ENCODE measurements at places on chromosomes 4 and X.

GRCh38 chrX:15435836-15436619 lies 51.8 kb upstream of the VEGFD start:
- DNase-seq = peak; percentile 68

GRCh38 chrX:37818031-37818430 lies 29.3 kb downstream of the DYNLT3 start:
- no peak for DNase-seq

- DNase-seq = peak; percentile 83
Measured at GRCh38 chr4:7811536-7812191, 128.0 kb downstream of the AFAP1 start.

GRCh38 chr4:113665036-113665435 lies 96.5 kb downstream of the CAMK2D start:
- DNase-seq = no peak

DNA sequence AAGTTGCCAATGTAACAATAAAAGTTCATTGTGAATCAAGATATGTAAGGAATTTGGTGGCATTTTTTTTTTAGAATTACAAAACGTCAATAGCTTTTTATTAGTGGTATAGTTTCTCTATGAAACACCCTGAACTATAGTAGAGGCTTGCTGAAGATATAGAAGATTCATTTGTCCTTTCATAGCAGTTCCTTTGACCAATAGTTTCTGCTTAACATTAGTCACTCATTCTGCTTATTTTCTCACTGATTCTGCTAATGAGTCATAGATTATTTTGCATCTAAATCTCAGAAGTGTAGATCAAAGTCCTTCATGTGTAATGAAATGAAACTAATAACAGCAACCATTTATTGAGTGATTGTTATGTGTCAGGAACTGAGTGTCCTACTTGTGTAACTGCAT lies 205.0 kb upstream of the TET2 start:
- no peak for DNase-seq

DNA sequence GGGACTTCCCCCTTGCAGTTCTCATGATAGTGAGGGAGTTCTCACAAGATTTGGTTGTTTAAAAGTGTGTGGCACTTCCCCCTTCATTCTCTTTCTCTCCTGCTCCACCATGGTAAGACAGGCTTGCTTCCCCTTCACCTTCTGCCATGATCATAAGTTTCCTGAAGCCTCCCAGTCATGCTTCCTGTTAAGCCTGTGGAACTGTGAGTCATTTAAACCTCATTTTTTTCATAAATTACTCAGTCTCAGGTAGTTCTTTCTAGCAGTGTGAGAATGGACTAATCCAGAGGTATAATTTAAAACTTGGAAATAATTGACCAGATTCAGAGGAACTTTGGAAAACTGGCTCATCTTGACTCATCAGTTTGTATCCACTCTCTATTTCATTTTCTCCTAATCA lies 129.0 kb downstream of the TMEM47 start:
- DNase-seq = no peak

DNA sequence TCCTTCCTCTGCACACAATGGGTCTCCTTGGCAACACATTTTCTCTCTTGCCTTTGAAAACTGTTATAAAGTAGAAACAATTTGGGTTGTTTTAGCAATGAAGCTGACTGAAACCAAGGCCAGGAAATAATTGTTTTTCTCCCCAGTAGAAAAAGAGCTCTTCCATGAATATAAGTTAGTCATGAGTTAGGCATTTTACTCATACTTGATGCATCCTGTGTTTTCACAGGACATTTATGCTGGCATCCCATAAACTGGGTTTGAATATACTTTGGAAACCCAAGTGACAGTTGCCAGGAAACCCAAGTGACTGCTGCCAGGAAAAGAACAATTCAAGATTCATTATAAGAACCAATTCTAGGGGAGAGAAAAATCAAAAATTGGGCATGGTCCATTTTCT lies 128.6 kb upstream of the NPY2R start:
- DNase-seq = peak; percentile 6

DNA sequence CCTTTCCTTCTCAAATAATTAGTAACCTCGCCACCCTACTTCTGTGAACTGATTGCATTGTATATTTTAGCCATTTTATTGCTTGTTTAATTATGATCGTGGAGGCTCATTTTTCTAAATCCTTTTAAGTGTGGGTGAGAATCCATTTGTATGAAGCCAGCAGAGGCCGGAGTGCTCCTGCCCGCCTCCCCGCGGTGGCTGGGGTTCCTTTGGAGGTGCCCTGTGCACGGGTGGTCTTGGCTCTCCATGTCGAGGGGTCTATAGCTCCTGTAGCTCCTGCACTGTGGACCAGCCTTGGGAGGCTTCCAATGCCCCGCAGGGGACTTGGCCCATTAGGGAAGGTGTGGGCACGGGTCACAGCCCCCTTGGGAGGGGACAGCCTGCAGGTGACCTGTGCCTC lies 15.0 kb downstream of the UVSSA start:
- DNase-seq = no peak

- DNase-seq = no peak
Measured at GRCh38 chr4:8560265-8561047, 19.7 kb upstream of the GPR78 start.

DNA sequence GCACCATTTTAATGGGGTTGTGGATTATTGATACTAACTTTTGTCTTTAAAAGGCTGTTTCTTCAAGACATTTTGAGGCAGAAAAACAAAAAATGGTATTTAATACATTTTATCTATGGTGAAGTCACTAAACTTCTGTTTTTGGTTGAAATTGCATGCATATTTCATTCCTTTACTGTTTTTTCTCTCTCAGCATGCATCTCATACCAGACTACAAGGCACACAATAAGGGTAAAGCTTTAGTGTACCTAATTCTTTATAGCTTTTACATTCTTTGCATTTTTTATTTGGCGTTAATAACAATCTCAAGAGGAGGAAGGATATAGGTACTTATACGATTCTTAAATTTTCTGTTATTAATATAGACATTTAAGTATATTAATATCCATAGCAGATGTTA lies 151.0 kb upstream of the DKK2 start:
- DNase-seq = no peak

DNA sequence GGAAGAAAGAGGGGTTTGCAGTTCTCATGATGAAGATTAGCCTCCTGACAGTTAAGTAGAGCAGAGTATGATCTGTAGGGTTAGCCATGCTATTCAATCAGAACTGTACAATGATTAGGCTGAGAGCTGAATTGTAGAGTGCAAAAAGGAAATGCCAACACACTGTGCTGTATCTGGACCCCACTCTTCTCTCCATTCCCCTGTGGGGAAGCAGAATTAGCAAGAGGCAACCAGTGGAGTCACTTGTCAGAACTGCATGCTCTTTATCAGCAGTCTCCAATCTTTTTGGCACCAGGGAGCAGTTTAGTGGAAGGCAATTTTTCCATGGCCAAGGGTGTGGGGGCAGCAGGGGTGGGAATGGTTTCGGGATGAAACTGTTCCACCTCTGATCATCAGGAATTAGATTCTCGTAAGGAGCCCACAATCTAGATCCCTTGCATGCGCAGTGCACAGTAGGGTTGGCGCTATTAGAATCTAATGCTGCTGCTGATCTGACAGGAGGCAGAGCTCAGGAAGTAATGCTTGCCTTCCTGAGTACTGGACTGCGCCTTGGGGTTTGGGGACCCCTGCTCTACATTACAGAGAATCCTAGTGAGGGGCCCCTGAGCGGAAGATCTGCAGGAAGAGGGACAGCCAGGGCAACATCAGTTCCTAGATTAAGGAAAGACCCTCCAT lies 19.4 kb downstream of the TBC1D9 start:
- no peak for DNase-seq

- no peak for DNase-seq
Measured at GRCh38 chr4:89137695-89138094, 26.4 kb downstream of the TIGD2 start.

DNA sequence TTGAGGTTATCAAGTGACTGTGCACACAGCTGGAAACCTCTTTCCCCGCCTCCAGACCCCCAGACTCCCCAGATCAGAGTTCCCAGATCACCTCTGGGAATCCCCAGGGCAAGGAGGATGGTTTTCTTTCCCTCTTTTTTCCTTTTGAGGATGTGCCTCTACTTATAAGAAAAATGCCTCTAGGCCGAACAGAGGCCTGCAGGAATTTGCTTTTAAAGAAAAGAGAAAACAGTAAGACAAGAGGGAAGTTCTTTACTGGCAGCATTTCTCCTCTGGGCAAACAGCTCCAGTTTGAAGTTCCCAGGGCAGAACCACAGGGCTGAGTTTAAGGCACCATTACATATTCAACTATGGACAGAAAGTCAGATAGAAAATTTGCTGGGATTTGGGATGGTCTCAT lies 837.9 kb upstream of the LCORL start:
- DNase-seq = no peak

- DNase-seq = no peak
Measured at GRCh38 chr4:178453057-178453456, 1010.8 kb upstream of the AGA start.

- DNase-seq = no peak
Measured at GRCh38 chr4:124596816-124597215, 115.7 kb downstream of the ANKRD50 start.

GRCh38 chr4:150874338-150875226 lies 140.5 kb downstream of the LRBA start:
- DNase-seq = no peak

DNA sequence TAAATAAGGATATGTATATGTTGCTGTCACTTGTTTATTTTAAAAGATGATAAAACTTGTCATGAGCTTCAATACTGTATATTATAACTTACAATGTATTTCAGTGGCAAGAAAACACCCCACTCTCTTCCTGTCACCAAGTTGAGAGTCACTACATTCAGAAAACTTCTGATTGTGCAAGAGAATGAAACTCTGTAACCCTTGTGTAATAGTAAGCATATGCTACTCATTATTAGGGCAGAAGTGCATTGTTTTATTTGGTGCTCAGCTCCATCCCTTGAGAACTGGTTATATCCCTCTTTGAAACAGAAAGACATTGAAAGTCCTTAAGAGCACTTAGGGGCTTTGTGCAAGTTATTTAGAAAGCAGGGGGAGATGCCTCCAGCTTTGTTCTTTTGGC lies 594.5 kb downstream of the ARAP2 start:
- no peak for DNase-seq

- DNase-seq = no peak
Measured at GRCh38 chr4:6516281-6516680, 43.9 kb upstream of the PPP2R2C start.

DNA sequence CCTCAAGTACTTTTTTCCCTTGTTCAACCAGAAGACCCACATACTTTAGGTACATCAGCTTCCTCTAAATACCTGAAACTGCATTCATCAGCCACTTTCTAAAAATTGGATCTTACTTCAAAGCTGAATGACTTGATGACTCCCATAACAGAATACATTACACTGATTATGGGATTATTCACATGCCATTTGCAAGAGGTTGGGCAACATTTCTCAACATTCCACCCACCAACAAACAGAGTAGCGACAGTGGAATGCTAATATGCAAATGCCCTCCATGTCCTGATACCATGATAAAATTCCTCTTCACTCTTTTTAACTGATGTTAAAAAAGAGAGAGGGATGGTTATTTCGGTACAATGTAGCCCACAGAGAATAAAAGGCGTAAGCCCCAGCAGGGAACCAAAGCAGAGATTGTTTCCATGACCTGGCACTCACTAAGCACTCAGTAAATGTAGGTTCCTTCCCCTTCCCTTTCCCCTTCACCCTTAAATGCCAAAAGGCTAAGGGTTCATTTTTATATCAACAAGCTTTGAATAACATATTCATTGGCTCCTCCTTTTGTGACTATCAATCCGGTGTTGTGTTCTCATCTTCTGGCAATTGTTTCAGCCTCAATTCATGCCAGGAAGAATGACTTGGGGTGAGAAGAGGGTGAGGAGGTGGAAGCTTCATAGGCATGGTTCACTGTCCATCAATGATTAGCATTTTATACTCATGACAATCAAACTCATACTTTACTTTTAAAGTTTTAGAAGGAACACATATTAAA lies 317.2 kb downstream of the DHX15 start:
- DNase-seq = peak; percentile 71

GRCh38 chrX:29071525-29072320 lies 484.5 kb downstream of the IL1RAPL1 start:
- DNase-seq = peak; percentile 18

- DNase-seq = peak; percentile 70
Measured at GRCh38 chr4:81096566-81096965, 66.1 kb downstream of the BMP3 start.

DNA sequence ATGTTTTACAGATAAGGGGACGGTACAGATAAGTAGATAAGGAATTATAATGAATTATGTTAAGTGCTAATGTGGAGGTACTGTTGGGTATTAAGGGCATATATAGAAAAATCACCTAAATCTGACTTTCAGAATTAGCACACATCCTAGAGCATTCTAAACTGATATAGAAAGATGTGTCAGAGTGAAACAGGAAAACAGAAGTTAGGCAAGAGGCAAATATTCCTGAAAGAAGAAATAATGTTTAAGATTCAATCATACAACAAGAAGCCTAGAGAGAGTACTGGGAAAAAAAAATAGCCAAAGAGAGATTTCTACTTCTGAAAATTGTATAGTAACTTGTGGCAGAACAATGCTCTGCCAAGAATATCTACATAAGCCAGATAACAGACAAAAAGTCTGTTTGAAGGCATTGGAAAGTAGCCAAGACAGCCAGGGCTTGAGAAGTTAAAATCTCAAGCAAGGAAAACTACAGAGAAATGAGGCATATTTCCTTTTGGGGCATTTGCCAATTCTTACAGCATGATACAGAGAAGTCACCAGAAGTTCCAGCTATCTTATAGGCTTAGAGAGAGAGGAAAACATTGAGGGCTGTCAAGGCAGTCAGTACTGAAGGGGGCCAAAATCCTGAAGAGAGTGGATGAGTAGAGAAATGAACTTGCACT lies 646.0 kb downstream of the RPA4 start:
- DNase-seq = no peak

GRCh38 chrX:76279007-76279406 lies 106.1 kb downstream of the PBDC1 start:
- peak; percentile 34 for DNase-seq

- DNase-seq = peak; percentile 30
Measured at GRCh38 chr4:101348995-101349800, 1.9 kb upstream of the PPP3CA start.

DNA sequence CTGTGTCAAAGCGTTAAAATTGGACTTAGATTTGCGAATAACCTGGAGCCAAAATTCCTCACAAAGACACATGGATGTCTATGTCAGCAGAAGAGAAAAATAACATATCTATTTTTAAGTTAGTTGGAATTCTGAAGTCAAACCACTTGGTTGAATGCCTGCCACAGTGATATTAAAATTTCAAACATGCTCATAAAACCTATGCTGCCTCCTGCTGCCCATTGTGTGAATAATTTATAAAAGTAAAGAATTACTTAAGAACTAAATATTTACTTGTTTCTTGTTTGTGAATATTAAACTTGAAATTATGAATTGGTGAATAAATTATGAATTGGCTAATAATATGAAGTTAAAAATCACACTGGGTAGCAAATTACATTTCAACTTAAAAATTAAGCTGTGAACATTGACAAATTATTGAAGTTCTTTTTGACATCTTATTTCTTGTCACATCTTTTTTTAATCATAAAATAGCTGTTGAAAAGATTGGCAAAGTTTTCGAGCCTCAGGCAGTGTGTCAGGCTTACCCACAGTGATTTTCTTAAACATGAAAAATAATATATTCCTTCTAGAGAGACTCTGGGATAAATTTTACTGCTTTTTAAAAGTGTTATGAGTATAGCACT lies 35.4 kb downstream of the FABP2 start:
- peak; percentile 85 for DNase-seq

GRCh38 chr4:13783800-13784411 lies 156.4 kb upstream of the BOD1L1 start:
- DNase-seq = no peak
